Osteocyte (in vitro differentiated cells): ENCODE measurements at places on chromosomes 13 and 19. TPM values are rescaled to one million over a fixed set of nuclear protein-coding genes. Genes with fewer than 3 reads are reported as not detected.

- DNase-seq = no peak
Measured at GRCh38 chr13:68440874-68441273, 1210.7 kb upstream of the PCDH9 start.

GRCh38 chr19:38417544-38418506 lies 8.2 kb downstream of the RASGRP4 start:
- no peak for DNase-seq

DNA sequence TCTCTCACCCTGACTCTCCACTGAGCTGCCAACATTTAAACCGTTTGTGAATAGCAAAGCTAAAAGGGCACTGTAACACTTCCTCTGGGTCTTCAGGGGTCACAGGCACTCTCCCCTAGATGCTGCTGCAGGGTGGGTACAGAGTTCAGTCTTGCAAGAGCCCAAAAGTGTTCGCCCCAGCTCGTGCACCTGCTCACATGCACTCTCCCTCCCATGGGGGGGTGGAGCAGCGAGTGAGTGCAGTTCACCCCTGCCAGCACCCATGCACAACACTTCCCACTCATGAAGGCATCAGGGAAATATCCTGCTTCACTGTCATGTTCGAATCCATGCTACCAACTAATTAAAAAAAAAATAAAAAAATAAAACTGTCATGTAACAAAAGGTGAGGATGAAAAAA lies 950.7 kb upstream of the PRR20A start:
- DNase-seq = no peak

The TARM1 gene
- total RNA-seq = not detected in 2 replicates

GRCh38 chr13:49113526-49114286 lies 106.4 kb upstream of the MLNR start:
- no peak for DNase-seq

DNA sequence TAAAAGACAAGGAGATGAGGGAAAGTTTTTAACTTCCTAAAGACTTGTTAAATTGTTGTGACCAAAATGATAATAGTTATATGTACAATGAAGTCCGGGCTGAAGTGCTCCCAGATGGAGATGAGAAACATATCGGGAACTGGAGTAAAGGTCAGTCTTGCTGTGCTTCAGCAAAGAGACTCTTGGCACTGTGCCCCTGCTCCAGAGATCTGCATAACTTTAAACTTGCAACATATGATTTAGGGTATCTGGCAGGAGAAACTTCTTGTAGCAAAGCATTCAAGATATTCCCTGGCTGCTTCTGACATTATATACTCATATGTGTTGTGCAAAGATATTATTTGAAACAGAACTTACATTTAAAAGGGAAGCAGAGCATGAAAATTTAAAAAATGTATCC lies 786.6 kb upstream of the SLITRK6 start:
- DNase-seq = no peak

DNA sequence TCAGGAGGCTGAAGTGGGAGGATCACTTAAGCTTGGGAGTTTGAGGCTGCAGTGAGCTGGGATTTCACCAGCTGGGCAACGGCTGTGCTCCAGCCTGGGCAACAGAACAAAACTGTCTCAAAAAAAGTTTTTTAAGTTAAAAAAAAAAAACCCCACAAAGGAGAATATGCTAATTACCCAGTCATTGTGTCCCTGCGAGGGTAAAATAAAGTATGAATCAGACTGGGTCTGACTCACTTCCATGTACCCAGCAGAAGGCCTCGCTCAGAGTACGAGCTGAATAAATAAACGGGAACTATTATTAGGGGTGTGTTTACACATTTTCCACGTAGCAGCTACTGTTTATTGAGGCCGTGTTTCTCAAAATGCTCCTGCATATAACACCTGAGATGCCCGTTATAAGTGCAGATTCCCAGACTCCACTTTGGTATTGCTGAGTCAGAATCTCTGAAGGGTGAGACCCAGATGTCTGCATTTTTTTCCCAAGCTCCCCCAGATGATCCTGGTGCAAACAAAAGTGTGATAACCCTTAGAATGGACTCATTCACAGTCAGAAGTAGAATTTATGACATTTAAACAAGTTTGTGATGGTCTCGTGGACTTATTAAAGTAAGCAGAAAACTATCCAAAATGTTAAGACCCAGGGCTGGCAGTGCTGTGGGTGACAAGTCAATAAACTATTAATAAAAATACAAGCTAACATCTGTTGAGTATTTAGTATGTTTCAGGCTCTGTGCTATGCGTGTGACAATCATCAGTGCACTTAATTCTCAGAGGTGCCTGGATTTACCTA lies 28.2 kb downstream of the KCNC3 start:
- no peak for DNase-seq

The KCNJ14 gene
- 0.86 and 1.6 TPM in 2 replicates for total RNA-seq

DNA sequence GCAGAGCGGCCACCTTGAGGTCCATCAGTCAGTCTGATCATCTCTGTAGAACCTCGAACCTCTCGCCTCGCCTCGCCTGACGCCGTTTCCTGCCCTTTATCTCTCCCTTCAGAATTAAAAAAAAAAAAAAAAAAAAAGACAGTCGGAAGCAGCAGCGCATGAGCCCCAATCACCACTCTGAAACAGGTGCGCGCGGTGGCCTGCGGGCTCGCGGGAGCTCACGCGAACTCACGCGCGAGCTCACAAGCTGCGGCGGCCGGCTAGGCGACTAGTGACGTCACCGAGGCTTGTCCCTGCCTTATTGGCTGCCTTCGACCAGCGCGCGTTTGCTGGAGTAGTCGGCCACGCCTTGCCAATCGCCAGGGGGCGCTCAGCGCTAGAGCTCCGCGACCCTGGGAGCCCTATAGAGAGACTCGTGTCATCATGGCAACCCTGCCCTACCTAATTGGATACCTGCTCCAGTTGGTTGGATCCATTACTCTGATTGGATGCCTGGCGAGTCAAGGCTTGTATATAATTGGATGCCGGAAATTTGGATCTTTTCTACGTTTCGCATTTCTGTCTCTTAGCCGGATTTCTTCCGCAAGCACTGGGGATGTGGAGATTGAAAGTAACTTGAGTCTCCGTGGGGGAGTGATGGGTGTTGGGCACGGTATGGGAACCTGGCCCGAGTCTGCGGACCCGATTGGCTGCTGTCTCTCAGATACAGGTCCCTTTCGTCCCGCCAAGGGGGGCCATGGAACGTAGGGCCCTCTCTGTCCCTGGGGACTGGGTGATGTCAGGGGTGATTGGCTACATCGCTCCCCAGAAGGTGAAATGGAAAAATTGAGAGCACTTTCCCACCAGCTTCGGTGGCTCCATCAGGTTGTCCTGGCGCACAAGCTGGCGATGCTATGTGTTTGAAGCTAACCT lies 31.6 kb downstream of the SYT3 start:
- no peak for DNase-seq

GRCh38 chr13:103282571-103283450 lies 216.6 kb upstream of the SLC10A2 start:
- DNase-seq = no peak

GRCh38 chr13:32211813-32212212 lies 103.3 kb downstream of the ZAR1L start:
- DNase-seq = no peak

- DNase-seq = no peak
Measured at GRCh38 chr19:39463403-39463802, 17.2 kb upstream of the TIMM50 start.

The SH2D3A gene
- total RNA-seq = not detected in 2 replicates

DNA sequence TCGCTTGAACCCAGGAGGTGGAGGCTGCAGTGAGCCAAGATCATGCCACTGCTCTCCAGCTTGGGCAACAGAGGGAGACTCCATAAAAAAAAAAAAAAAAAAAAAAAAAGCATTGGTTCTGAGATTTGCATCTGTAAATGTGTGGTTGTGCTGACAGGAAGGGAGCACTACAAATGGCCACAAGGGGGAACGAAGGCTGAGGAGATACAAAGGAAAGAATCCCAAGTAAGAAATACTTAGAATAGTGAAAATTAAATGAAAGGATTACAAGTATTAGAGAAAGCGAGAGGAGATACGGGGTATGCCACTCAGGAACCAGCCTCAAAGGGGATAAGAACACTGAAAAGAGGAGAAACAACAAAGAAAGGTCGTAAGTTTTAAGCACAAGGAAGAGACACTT lies 284.9 kb downstream of the KLF12 start:
- DNase-seq = no peak

- DNase-seq = peak; percentile 95
Measured at GRCh38 chr19:11137542-11138384, 17.8 kb downstream of the SPC24 start.

The HIPK4 gene
- 0.21 and 0.29 TPM in 2 replicates for total RNA-seq
